ENCODE measurements at places on chromosomes 7 and 10. TPM values are rescaled to one million over a fixed set of nuclear protein-coding genes. Genes with fewer than 3 reads are reported as not detected.

- no peaks in the 10 kb centered on the region for H3K36me3 ChIP-seq
- no peaks in the 10 kb centered on the region for H3K27me3 ChIP-seq
- H3K4me3 ChIP-seq, result no peak overlapping the region
- H3K4me1 ChIP-seq, result no peaks in the 10 kb centered on the region
Observed at GRCh38 chr10:35236739-35237138, 99.6 kb upstream of the CCNY start.

GRCh38 chr10:77978360-77978759, 51.0 kb downstream of the POLR3A start:
- peaks cover 19% of the 10 kb centered on the region for H3K4me1 ChIP-seq
- DNase-seq, result no peak
- H3K27ac ChIP-seq, result peak overlapping the region; percentile 74
- H3K36me3 ChIP-seq, result peaks cover 19% of the 10 kb centered on the region
- no peaks in the 10 kb centered on the region for H3K27me3 ChIP-seq

GRCh38 chr7:25578991-25579777, 350.9 kb upstream of the NPVF start:
- no peaks in the 10 kb centered on the region for H3K36me3 ChIP-seq
- H3K4me1 ChIP-seq, result peaks cover 3% of the 10 kb centered on the region
- peaks cover 2% of the 10 kb centered on the region for H3K27me3 ChIP-seq

The JAKMIP3 gene
- total RNA-seq, result 0.57 TPM

The ADAM12 gene
- total RNA-seq, result 0.24 TPM

All from psoas muscle (tissue), 8 donors.